ENCODE measurements at places on chromosomes 6 and 20. TPM values are rescaled to one million over a fixed set of nuclear protein-coding genes. Genes with fewer than 3 reads are reported as not detected.

ASCC3 gene
- 16.7 TPM for total RNA-seq

BPIFB2 gene
- total RNA-seq, result not detected

GSTA3 gene
- not detected for total RNA-seq

OR2H2 gene
- total RNA-seq, result not detected

KCNK16 gene
- total RNA-seq, result not detected

SLC17A4 gene
- total RNA-seq, result not detected

C20orf141 gene
- total RNA-seq, result not detected

SAMD10 gene
- 5.6 TPM for total RNA-seq

- no peak overlapping the region for H3K27ac ChIP-seq
- H3K4me1 ChIP-seq, result no peaks in the 10 kb centered on the region
- DNase-seq, result no peak
- no peak overlapping the region for H3K4me3 ChIP-seq
- no peaks in the 10 kb centered on the region for H3K27me3 ChIP-seq
Measured at GRCh38 chr6:165181951-165182414, 127.4 kb downstream of the C6orf118 start.

- H3K27ac ChIP-seq, result peak overlapping the region; percentile 92
- peak overlapping the region; percentile 44 for H3K4me3 ChIP-seq
- no peaks in the 10 kb centered on the region for H3K27me3 ChIP-seq
- H3K36me3 ChIP-seq, result no peaks in the 10 kb centered on the region
- DNase-seq, result peak; percentile 74
Measured at GRCh38 chr6:108589244-108589791, 28.6 kb downstream of the FOXO3 start.

GRCh38 chr6:149852180-149852579, 12.0 kb downstream of the LRP11 start:
- H3K4me1 ChIP-seq, result peaks cover 12% of the 10 kb centered on the region
- no peaks in the 10 kb centered on the region for H3K36me3 ChIP-seq
- H3K4me3 ChIP-seq, result no peak overlapping the region
- no peak overlapping the region for H3K27ac ChIP-seq
- H3K27me3 ChIP-seq, result no peaks in the 10 kb centered on the region

- H3K27me3 ChIP-seq, result no peaks in the 10 kb centered on the region
- no peaks in the 10 kb centered on the region for H3K36me3 ChIP-seq
- no peak overlapping the region for H3K4me3 ChIP-seq
- DNase-seq, result no peak
- peak overlapping the region; percentile 40 for H3K27ac ChIP-seq
- peaks cover 6% of the 10 kb centered on the region for H3K4me1 ChIP-seq
Measured at GRCh38 chr20:4090756-4091489, 75.6 kb upstream of the RNF24 start.

DNA sequence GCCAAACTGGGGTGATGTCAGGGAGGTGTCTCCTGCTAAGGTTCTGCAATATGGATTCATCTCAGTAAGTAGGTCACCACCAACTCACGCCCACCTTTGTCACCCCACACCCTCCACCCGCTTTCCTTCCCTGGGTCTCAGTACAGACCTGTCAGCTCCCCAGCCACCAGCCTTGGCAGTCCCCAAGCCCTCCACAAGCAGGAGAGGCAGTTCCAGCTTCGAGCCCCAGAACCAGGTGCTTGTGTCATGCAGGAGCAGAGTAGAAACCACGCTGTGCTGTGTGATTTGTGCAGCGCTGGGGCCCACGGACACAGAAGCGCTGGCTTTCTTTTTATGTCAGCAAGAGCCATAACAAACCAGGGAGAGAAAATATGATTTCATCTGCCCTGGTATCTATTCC, 89.0 kb upstream of the CDH4 start:
- DNase-seq, result no peak
- H3K27me3 ChIP-seq, result peaks cover 94% of the 10 kb centered on the region
- no peaks in the 10 kb centered on the region for H3K4me1 ChIP-seq
- no peaks in the 10 kb centered on the region for H3K36me3 ChIP-seq

DNA sequence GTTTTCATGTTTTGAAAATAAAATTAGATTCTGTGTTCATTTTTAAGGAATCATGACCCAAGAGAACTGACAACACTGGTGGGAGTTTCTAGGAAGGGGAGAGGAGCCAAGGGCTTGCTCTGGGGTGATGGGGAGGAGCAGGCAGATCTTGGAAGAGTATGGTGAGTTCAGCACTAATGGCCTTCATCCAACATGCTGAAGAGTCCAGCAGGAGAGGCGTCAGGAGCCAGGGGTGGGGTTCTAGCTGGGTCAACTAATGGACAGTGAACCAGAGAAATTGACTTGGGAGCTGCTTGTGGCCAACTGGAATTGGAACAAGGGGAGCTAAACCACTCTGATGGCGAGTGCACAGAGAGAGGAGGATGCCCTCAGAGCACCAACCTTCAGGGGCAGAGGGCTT, 107.1 kb downstream of the MRPL14 start:
- H3K27me3 ChIP-seq, result no peaks in the 10 kb centered on the region
- peak; percentile 51 for DNase-seq
- no peaks in the 10 kb centered on the region for H3K36me3 ChIP-seq
- no peak overlapping the region for H3K27ac ChIP-seq
- peaks cover 9% of the 10 kb centered on the region for H3K4me1 ChIP-seq
- no peak overlapping the region for H3K4me3 ChIP-seq

GRCh38 chr6:152811785-152812184, 61.2 kb downstream of the VIP start:
- no peaks in the 10 kb centered on the region for H3K36me3 ChIP-seq
- no peak for DNase-seq
- no peaks in the 10 kb centered on the region for H3K27me3 ChIP-seq
- H3K4me3 ChIP-seq, result no peak overlapping the region

DNA sequence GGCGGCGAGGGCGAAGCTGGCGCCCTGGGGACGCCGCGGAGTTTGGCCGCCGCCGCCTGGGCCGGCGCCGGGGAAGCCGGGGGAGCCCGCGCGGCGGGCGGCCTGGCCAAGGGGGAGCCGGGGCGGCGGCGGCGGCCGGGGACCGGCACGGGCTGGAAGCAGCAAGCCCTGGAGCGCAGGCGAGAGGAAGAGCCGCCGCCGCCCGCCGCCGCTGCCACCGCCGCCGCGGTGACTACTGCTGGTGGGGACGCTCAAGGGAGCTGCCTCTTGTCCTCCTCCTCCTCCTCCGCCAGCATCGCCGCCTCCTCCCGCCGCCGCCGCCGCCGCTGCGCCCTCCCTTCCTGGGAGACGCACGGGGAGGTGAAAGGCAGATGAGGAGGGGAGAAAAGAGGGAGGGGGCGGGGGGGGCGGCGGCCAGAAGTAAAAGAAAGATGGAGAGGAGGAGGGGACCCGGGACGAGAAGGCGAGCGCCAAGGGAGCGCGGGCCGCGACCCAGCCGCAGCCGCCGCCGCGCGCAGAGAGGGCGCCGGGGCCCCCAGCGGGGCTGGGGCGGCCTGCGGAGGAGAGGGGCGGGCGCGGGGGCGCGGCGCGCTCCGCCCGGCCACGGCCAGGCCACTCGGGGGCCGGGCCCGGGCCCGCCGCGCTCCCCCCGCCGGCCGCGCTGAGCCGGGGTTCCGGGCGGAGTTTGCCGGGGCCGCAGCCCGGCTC, 846 bp downstream of the PDE10A start:
- no peaks in the 10 kb centered on the region for H3K36me3 ChIP-seq
- DNase-seq, result peak; percentile 51
- peak overlapping the region; percentile 93 for H3K4me3 ChIP-seq
- peak overlapping the region; percentile 97 for H3K27ac ChIP-seq
- peaks cover 62% of the 10 kb centered on the region for H3K4me1 ChIP-seq

Data from left ventricle myocardium inferior (tissue), 1 donor.